NCI-H187 treated with DMSO at 0.1 percent for 48 hours (cell line): ENCODE measurements at places on chromosomes 16 and 17.
A peak's percentile ranks its signal among the peaks of the same experiment; 100 is the strongest.

- no peak for DNase-seq
Observed at GRCh38 chr17:52546990-52547389, 388.5 kb upstream of the CA10 start.

DNA sequence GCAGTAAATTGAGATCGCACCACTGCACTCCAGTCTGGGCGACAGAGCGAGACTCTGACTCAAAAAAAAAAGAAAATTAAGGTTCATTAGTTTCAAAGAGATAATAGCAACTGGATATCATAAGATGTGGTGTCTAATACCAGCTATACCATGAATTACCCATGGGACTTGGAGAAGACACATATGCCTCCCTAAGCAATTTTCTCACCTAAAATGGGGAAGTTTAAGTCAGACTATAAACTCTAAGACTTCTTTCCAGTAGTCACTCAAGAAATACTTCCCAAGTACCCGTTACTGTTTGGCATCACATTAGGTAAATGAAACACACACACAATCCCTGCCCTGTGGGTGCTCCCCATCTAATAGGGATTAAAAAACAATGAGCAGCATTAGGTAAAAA, 22.6 kb downstream of the SMURF2 start:
- DNase-seq, result no peak

DNA sequence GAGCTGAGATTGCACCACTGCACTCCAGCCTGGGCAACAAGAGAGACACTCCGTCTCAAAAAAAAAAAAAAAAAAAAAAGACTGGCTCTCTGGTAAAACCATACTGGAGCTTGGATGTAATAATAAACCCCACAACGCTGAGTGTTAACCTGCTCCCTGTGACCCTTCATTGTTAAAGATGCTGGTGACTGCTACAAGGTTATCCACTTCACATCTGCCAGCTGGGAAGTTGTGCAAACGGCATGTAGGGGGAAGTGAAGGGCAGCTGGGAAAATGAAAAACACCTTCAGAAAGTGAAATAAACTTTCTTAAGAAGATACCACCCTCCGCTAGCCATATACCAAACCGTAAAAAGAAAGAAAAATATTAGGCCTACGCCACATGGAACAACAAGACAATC, 131.0 kb upstream of the NUDT7 start:
- no peak for DNase-seq

- no peak for DNase-seq
Observed at GRCh38 chr16:15639061-15639568, 3.8 kb downstream of the MARF1 start.

DNA sequence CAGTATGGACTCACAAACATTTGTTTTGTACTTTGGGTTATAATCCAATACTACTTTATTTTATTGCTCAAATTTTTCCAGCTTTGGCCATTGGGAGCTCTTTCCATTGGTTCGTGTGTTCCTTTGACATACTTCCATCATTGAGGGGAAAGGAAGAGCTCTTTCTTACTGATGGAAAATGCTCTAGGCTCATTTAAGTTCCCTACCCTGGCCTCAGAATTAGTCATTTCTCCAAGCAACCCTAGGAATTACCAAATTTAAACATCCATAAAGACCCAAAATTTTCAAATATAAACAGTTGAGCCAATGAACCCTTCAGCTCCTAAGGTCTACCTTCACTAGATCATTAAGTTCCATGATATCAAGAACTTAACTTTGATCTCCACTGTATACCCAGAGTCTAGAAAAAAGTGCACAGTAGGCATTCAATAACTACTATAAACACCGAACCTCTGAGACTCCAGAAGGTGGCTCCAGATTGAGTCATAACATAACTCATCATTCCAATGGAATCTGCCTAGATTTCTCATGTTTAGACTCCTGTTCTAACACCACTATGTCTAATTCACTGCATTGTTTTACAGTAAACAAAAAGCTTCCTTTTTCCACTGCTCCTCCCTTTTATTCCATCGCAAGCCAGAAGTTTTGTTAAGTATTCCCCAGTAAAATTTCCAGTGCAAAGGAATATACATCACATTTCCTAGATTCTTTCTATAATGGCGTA, 39.0 kb downstream of the SMURF2 start:
- DNase-seq, result no peak

DNA sequence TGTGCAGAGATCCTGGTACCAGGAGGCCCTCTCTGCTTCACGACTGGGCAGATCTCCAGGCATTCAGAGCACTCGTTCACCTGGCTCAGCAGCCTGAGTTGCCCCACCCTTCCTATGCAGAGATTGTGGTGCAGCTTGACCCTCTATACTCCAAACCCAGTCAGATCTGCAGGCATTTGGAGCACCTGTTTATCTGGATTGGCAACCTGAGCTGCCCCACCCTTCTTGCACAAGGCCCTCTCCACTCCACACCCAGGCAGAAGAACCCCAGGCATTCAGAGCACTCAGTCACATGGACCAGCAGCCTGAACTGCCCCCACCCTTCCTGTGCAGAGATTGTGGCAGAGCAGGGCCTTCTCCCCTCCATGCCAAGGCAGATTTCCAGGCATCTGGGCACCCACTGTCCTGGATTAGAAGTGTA, 88.4 kb upstream of the CDH5 start:
- DNase-seq, result no peak

GRCh38 chr17:57671667-57672632, 73.1 kb downstream of the CCDC182 start:
- DNase-seq, result peak; percentile 32

GRCh38 chr16:67349172-67349571, 22.6 kb downstream of the LRRC36 start:
- no peak for DNase-seq

DNA sequence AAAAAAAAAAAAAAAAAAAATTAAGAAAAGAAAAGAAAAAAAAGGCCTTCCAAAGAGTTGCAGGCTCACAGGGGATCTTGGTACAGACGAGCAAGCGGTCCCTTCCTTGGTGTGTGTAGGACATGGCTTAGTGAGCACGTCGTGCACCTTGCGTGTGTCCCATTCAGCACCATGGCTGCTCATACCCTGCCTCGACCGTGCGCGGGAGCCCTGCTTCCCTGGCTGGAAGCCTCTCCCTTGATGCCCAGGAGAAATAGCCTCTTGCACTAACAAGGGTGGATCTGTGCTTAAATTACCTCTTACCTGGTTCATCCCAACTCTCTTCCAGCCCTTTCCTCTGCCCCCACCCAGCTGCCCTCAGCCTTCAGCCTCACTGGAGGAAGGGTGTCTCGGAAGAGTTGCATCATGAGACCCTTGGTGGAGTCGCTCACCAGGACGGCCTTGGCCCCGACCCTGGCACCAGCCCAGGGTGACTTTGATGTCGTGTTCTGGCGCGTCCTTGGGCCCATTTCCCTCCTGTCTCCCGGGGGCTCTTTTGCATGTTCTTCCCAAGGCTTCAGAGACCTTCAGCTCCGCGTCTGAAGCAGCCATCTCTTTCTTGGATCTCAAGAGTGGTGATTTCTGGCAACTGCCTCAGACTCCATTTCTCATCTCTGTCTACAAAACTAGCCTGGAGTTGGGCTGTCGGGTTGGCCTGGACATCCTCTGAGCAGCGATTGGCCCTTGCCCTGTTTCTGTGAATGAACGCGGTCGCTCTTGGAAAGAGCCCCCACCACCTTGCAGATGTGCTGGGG, 127.2 kb downstream of the CMIP start:
- DNase-seq, result no peak

DNA sequence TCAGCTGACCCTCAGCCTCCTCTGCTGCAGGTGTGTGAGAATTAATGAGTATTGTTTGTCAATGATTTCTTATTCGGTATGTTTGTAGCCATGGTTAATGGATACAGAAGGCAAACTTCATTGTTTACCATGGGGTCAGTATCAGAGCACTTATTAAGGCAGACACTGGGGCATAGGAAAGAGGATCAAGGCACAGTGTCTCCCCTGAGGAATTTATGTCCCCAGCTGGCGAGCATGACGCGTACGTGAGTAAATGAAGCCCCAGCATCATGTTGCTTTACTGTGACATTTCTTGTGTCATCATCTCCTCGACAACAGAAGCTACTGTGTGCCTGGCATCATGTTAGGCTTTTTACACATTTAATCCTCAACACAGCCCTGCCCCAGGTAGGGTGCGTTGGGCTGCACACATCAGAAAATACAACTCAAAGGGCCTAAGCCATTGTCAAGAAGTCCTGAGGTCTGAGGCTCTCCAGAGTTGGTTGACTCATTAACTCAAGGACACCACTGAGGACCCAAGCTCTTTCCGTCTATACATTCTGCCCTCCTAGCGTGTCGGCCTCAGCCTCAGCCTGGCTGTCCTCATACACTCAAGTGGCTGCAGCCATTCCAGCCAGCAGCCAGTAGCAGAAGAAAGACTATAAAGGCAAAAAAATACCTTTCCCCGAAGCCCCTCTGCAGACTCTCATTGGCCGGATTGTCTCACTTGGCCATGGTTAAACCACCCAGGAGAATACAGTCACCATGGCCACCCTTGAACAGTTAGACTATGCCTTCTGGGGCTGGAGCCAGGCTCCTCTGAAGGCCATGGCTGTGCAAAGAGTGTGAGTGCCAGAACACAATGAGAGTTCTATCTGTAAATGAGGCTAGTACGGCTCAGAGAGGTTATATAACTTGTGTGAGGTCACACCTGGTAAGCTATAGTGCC, 13.9 kb upstream of the ZCCHC14 start:
- no peak for DNase-seq

DNA sequence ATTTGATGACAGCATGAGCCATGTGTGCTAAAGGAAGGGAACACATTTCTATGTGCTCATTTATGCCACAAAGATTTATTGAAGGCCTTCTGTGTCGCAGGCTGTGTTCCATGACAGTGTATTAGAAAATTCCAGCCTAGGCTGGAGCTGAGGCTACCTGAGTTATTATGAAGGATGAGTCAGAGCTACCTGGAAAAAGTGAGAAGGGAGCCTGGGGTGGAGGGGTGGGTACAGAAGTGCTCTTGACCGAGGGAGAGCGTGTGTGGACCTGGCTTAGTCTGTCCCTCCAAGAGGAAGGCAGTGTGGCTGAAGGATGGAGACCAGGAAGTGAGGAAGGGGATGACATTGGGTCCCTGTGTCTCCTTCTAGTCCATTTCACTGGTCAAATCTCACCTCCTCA, 98.3 kb downstream of the N4BP1 start:
- DNase-seq, result no peak

- no peak for DNase-seq
Observed at GRCh38 chr16:47599512-47599911, 138.4 kb downstream of the PHKB start.

DNA sequence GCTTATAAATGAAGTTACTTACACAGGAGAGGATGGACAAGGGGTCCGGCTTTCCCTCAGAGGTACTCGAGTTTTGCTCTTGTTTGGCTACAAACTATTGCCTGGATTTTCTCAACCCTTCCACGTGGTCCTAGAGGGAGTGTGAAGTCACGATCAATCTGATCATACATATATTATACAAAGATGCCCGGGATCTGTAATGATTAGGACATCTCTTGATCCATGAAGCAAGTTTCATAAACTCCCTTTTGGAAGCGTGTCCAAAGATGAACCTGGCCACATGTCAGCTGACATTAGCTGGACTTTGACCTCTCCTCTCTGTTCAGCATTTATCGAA, 2.3 kb upstream of the CDH11 start:
- DNase-seq, result no peak

- DNase-seq, result no peak
Observed at GRCh38 chr17:36975922-36976515, 27.3 kb downstream of the AATF start.

DNA sequence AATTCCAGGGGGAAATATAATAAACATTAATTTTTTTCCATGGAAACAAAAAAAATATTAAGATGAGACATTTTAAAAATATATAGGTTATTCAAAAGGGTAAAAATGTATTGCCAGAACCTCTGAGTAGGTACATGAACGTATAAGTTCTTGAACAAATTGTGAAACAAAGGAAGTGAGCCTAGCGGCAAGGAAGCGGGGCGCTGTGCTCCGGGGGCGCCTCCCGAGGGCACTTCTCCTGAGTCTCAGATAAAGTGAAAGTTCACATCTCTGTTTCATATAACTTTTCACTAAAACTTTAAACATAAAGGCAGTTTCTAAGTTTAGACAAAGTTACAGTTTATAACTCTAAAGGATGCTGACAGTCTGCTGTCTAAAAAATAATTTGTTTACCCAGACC, 52.3 kb downstream of the TNRC6C start:
- no peak for DNase-seq

- DNase-seq, result no peak
Observed at GRCh38 chr16:88045820-88046303, 94.6 kb downstream of the BANP start.

GRCh38 chr17:49926886-49927285, 42.1 kb upstream of the DLX4 start:
- no peak for DNase-seq

DNA sequence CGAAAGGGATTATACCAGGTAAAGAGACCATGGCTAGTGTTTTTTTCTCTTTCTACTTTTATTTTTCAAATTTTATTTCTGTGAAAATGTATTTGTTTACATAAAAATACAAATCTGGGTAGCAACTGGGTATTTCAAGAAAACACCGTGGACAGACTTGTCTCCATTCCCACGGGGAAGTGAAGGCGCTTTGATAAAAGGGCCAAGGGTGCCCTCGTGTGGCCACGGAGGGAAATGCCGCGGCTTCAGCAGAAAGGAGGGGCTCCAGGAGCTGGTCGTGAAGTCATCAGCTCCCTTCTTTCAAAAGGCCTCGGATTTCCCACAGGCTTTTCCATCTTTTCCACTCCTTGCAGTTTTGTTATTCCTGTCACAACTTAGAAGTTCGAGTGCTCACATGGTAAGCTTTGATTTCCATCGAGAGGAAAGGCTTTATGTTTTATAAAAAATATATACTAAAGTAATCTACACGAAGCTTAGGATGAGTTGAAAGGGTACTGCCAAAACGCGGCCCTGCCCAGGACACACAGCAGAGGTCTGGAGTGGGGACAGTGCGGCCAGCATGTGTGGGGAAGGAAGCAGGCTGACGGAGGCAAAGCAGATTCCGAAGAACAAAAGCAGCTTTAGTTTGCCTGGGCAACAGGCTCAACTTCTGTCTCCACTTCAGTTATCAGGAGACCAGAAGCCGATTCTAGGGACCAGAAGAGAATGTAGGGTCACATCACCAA, 15.3 kb upstream of the MNT start:
- DNase-seq, result no peak

- no peak for DNase-seq
Observed at GRCh38 chr17:82799591-82799990, 40.2 kb downstream of the ZNF750 start.

DNA sequence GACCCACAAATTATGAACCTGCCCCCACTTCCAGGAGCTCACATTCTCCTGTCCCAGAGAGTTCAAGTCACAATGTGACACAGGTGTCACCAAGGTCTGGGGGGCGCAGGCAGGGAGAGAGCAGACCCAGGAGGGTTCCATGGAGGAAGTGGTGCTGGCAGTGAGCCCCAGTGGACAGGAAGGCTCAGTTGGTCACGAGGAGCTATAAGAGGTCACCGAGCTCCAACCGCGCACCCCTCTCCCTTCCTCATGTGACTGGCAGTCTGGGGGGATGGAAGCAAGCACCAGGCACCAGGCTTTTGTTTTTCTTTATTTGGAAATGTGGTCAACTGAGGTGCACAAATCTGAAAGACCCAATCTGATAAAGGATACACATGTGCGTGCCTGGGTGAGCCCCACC, 2.5 kb downstream of the ITGAD start:
- DNase-seq, result no peak

- no peak for DNase-seq
Observed at GRCh38 chr16:88558457-88559442, 11.5 kb upstream of the ZC3H18 start.

GRCh38 chr16:28494121-28494851, at the start of gene APOBR:
Gene APOBR (plus strand): TSS chr16:28494643. CDS start chr16:28494682, 39 bp downstream.
- no peak for DNase-seq

- DNase-seq, result no peak
Observed at GRCh38 chr17:79646721-79647455, 36.0 kb upstream of the RBFOX3 start.
